CD4-positive, alpha-beta T cell treated with Interleukin-2 at 100 ng/mL for 4 hours (primary cell): ENCODE measurements at places on chromosomes 16 and 17.

GRCh38 chr17:68835071-68835470, 120.1 kb downstream of the ABCA8 start:
- DNase-seq, result no peak

DNA sequence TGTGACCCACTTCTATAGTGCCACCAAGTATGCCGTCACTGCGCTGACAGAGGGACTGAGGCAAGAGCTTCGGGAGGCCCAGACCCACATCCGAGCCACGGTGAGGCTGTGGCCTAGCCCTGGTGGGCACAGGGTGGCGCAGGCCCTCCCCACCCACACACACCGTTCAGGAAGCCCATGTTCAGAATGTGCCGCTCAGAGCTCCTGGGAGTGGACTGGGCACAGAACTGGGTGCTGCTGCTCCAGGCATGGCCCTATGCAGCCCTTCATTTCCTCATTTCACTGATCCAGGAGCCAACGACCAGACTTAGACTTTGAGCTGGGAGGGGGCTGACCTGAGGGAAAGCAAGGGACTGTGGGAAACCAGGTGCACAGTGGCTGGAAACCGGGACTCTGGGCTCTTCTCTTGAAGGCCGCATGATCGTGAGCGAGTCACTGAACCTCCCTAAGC, 2.4 kb upstream of the MRM1 start:
- no peak for DNase-seq

DNA sequence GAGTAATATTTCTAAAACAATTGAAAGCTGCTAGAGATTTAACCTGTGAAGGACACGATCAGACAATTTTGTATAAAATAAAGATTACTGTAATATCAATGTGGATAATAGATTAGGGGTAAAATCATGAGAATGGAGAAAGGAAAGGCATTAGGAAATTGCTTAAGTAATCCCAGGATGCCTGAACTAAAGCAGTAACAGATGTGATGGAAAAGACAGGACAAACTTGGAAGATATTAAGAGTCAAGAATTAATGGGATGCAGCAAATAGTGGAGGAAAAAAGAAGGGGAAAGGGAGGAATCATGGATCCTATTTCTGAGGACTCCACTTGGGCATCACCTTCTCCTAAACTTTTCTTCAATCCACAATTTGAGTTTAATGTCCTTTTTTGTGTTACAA, 437.1 kb upstream of the PMFBP1 start:
- DNase-seq, result no peak

- no peak for DNase-seq
These were observed 95.7 kb upstream of the SOX9 start for GRCh38 chr17:72025113-72025512.

GRCh38 chr17:19294443-19294842, 57.3 kb downstream of the EPN2 start:
- DNase-seq, result no peak

GRCh38 chr17:57138956-57139576, 54.0 kb downstream of the AKAP1 start:
- no peak for DNase-seq

GRCh38 chr17:72764632-72765041, 327.9 kb downstream of the SLC39A11 start:
- no peak for DNase-seq

- no peak for DNase-seq
These were observed 1.1 kb downstream of the IRX6 start for GRCh38 chr16:55325080-55325447.

GRCh38 chr17:57707892-57708291, 37.2 kb downstream of the CCDC182 start:
- DNase-seq, result no peak

DNA sequence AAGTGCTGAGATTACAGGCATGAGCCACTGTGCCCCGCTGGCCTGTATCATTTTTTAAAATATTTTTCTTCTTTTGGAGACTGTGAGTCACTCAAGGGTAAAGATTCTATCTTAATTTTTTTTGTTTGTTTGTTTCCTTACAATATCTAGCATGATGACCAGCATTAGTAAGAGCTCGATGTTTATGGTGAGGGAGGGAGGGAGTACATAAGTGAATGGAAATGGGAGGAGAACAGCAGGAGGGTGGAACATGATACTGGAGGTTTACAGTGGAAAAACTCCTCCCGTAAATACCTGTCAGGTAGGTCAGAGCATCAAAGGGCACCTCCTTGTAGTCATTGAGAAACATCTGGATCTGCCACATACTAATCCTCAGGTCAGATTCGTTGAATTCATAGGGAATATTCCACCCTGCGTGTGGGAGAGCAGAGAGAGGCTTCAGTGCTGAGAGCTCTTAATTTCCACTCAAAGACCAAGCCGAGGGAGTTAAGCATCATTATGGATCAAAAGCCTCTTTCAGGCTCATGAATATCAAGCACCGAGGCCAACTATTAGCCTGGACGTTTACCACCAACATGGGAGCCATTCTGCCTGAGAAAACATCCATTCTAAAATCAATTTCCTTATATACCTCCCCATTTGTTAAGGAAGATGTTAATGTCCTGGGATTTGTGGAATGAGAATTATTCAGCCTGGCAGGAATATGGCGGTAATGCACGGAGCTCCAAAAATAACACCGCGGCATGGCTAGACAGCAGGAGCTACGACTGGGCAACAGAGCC, 51.8 kb downstream of the LYRM1 start:
- no peak for DNase-seq

GRCh38 chr16:2817340-2818271, 569 bp downstream of the PRSS21 start:
- no peak for DNase-seq

- peak; percentile 34 for DNase-seq
These were observed 107.0 kb downstream of the PLCG2 start for GRCh38 chr16:81885976-81886586.

GRCh38 chr17:4440690-4441686, 7.2 kb downstream of the SPNS3 start:
- no peak for DNase-seq

- DNase-seq, result no peak
These were observed 75.5 kb downstream of the CMIP start for GRCh38 chr16:81520151-81520470.

DNA sequence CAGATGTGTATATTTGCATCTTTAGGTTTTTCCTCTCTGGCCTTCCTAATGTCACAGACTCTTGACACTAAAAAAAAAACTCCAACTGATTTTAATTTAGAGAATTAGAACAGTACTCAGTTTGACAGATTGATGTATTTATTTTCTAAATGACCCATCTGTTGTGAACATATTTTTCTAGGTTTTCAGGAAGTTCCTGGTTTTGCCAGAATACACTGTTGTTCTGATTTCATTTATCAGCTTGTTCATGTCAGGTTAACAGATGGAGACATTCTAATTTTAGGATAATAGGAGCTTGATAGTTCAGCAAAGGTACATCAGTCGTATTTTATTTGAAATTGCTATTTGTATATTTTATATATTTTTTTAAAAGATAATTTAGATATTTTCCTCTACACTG, 133.4 kb downstream of the TANC2 start:
- no peak for DNase-seq

- no peak for DNase-seq
These were observed 2.2 kb downstream of the KCNH6 start for GRCh38 chr17:63525190-63525946.

DNA sequence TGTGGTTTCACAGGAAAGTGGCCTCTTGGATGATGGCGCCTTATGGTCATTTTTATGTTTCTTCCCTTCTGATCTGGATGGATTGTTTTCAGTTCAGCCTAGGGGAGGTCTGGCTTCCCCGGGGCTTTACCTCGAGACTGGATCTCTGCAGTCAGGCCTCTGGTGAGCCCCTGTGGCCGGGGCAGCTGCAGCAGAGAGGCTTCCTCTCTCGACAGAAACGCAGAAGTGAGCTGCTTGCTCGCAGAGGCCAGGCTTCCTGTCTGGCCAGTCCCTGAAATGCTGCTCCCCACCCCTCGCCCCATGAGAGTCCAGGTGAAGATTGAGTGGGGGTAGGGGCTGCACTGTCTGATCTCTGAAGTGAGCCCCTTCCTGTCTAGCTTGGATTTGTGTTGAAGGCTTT, 44.0 kb downstream of the PLCG2 start:
- DNase-seq, result no peak

GRCh38 chr16:48160575-48160974, 4.8 kb upstream of the ABCC12 start:
- DNase-seq, result no peak

- no peak for DNase-seq
These were observed 7.4 kb downstream of the NAGLU start for GRCh38 chr17:42543190-42544079.

DNA sequence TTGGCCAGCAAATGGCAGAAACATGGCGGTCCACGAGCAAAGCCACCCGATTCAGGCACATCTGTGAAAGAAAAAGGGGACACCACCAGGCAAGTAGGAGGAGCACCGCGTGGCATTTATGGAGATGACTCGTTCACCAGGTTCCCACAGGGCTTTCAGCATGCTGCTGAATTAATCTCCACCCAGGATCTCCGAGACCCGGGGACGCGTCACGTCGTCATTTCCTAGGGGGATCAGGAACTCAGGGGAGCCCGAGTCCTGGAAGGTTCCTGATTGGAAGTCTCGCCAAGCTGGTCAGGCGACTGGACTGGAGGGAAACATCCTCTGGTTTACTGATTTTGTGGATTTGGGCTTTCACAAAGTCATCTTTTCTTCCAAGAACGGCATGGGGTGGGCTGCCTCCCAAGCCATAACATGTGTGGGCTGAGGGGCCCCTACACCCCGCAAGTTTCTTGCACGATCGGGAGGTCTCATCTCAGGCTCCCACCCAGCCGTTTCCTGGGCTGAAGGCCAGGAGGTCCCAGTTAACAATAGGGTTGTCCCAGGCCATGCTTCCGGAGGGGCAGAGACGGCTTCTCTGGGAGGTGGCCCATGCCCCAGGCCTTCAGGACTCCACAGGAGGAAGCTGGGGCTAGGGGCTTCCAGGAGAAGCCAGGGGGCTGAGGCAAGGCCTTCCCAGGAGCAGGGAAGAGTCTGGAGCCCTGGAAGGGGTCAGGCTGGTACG, 645 bp downstream of the DNAH17 start:
- no peak for DNase-seq

DNA sequence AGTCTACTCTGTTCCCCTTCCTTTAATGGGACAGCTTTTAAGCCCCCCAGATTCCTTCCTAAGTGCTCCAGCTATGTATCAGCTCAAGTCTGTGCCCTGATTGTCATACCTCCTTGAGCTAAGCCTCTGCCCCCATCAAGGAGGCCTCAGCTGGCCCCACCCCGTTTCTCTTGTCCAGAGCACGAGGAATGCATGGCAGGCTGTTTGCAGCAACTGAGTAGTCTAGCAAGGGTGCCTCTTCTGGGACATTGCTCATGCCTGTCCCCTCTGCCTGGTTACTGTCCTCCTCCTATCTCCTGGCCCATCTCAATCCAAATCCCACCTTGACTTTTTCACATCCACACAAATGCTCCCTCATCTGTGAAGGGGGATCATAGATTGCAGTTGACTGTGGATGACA, 27.8 kb upstream of the TMEM220 start:
- no peak for DNase-seq

GRCh38 chr17:143785-144281, 6.5 kb downstream of the SCGB1C2 start:
- peak; percentile 86 for DNase-seq

GRCh38 chr17:77679589-77679988, 278.9 kb upstream of the TNRC6C start:
- no peak for DNase-seq

- no peak for DNase-seq
These were observed 15.4 kb upstream of the ERN1 start for GRCh38 chr17:64145375-64145750.

DNA sequence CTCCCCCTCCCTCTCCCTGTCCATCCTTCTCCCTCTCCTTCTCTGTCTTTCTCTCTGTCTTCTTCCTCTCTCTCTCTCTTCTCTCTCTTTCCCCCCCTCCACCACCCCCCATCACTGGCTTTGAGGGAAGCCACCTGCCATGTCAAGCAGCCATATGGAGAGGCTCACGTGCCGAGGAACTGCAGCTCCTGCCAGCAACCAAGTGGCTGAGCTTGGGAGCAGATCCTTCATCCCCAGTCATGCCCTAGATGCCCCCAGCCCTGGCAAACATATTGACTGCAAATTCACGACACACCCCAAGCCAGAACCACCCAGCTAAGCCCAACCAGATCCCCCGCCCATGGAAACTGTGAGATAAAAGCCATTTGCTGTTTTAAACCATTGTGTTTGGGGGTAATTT, 40.9 kb upstream of the RBFOX3 start:
- no peak for DNase-seq

- DNase-seq, result no peak
These were observed 521 bp upstream of the G6PC3 start for GRCh38 chr17:44069974-44070454.

DNA sequence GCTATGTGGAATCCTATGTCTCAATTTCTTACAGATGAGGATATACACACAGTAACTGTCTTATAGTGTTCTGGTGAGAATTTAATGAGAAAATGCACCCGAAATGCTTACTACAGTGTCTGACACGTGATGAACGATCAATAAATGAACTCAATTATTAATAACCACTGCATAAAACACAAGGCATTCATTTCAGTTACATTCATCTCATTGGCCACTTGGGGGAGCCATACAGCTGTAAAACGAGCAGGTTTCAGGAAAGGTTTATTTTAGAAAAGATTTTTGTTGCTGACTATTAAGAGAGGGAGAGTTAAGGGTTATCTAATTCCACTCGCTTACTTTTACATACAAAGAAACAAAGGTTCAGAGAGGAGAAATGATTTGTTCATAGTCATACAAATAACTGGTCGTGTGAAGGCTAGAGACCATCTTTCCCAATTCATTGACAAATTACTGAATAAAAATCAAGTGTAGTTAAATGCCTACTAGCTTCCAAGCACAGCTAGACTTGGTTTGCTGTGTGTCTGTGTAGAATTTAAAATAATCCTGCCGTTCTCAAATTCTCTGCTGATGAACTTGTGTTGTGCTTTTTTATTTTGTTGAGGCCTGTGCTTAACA, 160.1 kb downstream of the MAP2K4 start:
- DNase-seq, result peak; percentile 23

GRCh38 chr16:4687946-4688673, 5.3 kb upstream of the NUDT16L1 start:
- DNase-seq, result no peak

GRCh38 chr17:2580661-2581060, 12.8 kb upstream of the PAFAH1B1 start:
- DNase-seq, result no peak

- no peak for DNase-seq
These were observed 127.0 kb downstream of the ABCC6 start for GRCh38 chr16:16096121-16096857.

DNA sequence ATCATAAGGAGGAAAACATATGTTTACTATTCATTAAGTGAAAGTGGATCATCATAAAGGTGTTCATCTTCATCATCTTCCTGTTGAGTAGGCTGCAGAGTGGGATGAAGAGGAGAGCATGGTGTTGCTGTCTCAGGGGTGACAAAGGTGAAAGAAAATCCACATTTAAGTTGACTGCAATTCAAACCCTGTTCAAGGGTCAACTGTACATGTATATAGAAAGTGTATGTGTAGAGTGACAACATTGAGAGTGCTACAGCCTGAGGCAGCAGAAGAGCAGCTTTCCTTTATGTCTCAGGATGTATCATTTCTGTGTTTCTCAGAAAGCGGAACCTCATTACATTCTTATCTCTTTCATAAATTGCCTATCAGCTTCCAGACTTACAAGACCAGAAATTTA, 17.2 kb downstream of the ORC6 start:
- no peak for DNase-seq

- DNase-seq, result no peak
These were observed 134.1 kb downstream of the IRF8 start for GRCh38 chr16:86033016-86033474.

- no peak for DNase-seq
These were observed 221.5 kb downstream of the IRF8 start for GRCh38 chr16:86120201-86121192.
